ENCODE measurements at places on chromosomes 2 and 18.
A peak's percentile ranks its signal among the peaks of the same experiment; 100 is the strongest.

DNA sequence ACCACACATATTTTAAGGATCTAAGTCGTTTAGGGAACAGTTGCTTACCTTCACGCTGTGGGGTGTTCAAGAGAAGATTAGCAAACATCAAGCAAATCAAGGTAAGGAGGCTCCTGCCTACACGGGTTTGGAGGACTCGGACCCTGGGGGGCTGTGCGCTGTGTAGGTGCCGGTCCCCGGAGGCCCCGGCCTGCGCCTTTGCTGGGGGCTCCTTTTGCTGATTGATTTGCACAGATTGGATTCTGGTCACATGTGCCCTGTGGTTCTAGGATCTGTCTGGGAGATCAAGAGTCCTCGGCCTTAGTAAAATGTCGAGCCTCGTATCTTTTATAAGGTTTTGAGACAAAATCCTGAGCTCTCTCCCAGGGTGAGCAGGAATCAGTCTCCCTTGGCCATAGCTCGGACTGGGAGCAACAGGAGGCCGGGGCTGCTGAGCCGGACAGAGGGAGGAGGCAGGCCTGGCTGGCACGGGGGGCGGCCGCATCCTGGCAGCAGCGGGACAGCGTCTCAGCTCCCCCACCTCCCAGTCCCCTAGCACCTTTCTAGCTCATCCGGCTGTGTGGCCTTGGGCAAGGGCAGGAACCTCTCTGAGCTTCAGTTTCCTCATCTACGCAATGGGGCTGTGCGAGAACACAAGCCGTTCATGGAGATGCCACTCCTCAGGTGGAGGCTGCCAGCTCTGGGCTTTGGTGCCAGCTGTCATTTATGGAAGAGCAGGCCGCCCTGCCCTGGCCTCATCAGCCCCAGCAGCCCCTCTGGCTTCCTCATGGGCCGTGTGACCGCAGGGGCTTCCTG, 147.2 kb downstream of the MBP start:
- no peak for DNase-seq

GRCh38 chr2:179768765-179769164, 92.6 kb downstream of the ZNF385B start:
- peak; percentile 99 for DNase-seq

- DNase-seq = peak; percentile 81
Measured at GRCh38 chr2:12928197-12928774, 211.6 kb downstream of the TRIB2 start.

DNA sequence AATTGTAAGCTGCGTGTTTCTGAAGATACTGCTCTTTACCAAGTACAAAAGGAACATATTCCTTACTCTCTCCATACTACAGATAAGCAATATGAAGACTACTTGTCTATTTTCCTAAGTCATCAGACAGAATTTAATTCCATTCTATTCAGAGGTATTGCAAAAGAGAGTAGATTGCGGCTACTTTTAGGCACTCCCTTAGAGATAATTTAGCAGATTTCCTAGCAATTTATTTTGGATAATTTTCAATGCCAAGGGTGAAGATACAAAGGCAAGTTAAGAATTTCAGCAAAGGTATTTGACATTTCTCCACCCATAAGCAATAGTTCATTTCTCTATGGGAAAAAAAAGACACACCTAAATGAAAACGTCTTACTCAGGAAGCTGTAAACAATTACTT, 161.1 kb downstream of the PDE1A start:
- DNase-seq = no peak

DNA sequence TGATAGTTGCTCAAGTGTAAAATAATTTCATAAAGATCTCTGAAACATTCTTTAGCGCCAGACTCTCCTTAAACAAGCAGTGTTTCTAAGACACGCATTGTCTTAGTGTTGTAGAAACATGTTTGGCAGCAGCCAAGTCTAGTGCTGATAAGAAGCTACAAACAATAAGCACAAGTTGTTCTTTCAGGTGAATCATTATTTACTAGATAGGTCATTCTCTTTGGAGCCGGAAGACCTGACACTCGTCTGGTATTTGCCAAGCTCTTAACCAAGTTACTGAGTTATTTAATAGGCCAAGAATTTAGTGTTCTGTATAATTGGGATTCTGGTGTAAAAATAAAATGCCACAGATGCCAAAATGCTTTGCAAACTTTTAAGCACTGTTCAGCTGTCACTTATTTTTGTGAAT, 852.1 kb downstream of the CPS1 start:
- DNase-seq = peak; percentile 64

DNA sequence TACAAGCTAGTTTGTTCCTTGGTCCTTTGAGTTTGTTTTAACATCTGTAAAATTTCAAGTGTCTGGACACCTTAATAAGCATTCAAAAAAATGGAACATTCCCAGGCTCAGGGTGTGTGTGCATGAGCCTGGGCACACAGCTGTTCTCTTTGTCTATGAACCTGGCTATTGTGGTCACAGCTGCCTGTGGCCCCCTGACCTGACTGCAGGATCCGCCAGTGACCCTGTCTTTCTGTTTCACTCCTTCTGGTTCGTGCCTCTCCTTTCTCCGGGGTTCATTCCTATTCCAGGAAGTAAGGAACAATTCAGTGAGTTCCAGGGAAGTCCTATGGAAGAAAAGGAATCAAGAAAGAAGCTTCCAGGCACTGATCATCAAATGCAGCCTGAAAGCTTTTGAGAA, 35.6 kb downstream of the VWA3B start:
- DNase-seq = no peak

DNA sequence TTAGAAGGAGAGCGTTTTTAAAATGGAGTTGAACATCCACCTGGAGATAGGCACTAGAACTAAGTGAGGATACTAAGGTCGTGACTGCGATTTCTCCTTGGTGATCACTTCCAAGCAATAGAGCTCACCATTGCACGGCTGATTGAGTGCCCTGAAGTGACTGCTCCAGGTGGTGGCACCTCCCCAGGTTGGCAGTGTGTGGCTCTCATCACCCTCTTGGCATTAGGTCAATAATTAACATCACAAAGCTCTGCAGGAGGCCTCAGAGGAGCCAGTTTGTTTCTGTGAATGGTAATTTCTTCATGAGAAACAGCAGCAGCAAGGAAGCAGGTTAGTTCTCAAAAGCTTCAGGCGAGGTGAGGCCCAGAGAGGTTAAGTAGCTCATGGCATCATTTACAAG, 259.6 kb downstream of the CLIP4 start:
- no peak for DNase-seq

DNA sequence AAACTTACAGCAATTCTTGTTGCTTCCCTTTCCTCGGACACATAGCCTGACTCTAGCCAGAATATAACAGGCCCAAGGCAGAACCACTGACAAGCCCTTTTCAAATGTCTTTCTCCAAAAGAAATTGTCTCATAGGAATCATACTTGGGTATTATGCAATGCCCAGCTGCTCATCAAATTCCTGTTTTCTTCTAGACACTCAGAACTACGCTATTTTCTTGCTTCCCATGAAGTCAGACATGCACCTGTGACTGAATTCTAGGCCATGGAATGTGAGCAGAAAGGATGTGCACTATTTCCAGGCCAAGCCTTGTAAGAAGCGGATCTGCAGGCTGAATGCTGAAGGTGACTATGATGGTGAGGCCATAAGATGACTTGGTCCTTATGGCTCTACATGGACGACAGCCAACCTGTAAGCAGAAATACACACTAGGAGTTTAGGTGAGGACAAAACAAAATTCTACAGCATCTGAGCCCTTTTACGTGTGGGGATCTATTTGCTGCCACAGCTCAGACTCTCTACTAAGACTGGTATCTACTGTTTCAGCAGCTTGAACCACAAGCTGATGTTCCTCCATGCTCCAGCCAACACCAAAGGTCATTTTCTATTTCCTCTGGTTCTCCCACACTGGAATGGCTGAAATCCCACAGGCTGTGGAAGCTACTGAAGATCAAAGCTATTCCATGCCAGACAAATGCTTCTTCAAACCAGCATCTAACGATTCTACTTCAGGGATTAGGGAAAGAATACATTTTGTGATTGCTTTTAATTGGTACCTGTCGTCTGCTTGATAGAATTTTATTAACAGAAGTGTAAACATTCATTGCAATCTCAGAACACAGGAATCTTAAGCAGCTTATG, 378.7 kb downstream of the RBM43 start:
- peak; percentile 39 for DNase-seq

DNA sequence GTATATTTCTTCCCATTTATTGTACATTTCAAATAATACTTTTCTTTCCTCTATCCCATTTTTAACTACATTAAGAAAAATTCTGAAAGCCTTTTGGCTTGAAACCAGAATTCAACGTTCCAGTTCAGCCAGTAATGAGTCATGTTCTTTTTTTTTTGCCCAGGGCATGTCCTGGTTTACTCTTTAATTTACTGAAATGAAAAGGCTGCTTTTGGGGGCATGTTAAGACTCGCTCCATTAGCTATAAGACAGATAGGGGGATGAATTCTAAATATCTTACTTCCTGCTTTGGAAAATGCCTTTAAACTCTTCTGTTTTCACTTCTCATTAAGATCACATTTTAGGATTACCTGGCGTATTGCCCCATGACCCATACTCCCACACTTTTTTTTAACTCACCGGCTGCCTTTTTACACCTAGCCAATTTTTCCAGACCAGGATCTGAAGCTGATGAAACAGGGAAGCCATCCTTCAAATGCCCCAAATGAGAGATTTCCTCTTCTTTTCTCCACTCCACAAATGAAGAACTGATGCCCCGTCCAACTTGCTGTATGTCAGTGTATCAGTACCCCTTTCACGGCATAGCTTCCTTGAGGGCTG, 585 bp downstream of the ABCA12 start:
- DNase-seq = peak; percentile 80

DNA sequence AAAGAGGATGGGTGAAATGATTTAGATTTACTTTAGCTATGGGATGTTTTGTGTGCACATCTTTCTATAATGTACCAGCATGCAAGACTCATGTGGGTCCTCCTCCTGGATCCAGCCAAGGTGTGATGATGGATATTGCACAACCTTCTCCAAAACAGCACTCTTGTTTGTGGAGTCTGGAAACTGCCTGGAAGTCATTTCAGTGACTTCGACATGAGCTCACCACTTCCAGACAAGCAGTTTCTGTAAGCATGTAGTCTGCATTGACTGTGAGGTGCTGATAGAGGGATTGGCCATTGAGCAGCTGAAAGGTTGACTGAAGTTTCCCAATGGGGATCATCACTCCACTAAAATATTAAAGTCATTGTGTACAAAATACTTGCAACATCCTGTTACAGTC, 154.0 kb downstream of the TRIB2 start:
- peak; percentile 14 for DNase-seq

DNA sequence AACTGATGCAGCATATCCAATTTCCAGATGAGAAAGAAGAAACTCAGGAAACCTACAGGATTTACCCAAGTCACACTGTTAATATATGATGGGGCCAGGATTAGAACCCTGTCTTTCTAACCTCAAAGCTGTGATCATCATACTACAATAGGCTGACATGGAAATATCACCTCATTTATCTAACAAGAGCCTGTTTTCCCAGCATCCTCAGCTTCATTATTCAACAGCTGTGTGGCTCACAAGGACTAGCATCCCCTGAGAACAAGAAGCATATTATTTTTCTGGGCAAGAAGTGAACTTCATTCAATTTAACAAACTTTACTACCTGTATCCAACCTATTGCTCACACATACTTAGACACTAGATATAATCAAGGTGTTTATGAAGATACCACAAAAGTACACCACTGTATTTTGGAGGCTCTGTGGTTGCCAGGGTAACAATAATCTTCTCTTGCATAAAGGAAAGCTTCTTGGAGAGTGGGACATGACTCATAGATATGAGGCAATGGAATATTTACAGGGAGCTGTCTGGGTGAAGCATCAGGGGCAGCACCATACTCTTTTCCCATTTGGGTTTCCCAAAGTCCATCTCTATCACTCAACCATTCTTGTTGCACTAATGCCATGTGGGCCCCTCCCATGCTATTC, 218.2 kb downstream of the RAD51AP2 start:
- peak; percentile 50 for DNase-seq

GRCh38 chr2:62147610-62148301, 48.2 kb upstream of the B3GNT2 start:
- peak; percentile 87 for DNase-seq

- no peak for DNase-seq
Measured at GRCh38 chr18:75321431-75321830, 106.1 kb downstream of the SMIM21 start.

DNA sequence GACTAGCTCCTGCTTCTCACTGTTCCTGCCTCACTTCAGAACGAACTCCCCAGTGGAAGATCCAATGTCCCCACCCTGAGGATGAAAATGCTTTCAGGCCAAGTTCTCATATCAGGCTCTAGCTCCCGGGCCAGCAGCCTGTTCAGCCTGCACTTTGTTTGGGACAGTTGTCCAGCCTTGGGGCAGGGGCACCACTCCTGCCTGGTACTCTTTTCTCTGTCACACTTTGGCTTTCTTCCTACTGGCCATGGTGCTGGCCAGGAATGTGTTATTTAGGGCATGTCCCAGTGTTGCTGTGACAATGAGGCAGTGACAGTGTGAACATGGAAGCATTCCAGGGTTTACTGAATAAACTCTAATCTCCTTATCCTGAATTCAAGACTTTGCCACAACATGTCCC, 154.1 kb downstream of the GALNT14 start:
- no peak for DNase-seq

DNA sequence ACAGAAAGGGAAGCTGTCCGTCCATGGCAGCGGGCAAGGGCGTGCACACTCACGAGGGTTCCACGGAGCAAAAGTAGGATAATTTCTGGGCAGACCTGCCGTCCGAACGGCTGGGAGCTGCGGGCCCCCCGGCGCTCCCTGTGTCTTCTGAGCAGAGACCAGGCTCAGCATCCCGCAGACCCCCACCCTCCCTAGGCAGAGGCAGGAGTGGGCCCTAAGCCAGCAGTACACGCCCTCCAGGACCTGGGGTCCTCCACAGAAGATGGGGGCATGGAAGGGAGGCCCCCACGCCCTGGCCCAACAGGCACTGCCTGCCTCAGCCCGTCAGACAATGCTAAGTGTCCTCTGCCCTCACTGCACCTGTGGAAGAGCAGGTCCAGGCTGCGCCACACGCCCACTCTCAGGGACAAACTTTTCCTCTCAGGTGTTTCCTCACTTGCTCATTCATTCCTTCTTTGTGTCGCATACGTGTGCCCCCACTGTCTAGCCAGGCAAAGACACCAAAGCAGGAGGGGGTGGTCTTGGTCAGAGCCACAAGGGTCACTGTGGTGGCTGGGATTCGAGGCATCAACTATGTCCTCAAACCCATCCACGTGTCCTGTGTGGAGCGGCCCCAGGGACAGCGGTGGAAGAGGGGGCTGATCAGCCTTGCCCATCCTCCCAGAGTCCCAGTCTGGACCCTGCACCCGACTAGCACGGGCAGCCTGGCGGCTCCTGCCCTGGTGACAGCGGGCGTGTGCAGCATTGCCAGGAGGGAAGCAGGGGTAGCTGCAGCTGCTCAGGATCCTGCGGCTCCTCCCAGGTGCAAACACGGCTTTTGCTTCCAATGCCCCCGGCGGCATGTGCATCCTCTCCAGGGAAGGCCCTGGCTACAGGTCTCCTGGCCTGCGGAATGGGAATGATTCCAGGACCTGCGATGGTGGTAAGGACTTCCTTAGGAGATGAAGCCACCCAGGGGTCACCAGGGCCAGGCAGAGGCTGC, 2.4 kb upstream of the GPC1 start:
- DNase-seq = no peak

GRCh38 chr2:202871300-202872141, at the start of gene ICA1L:
TSS of gene ICA1L (minus strand) at chr2:202871766. CDS start at chr2:202829009, 42,757 bp downstream.
- peak; percentile 45 for DNase-seq

GRCh38 chr18:30177056-30177455, 865.5 kb downstream of the DSC3 start:
- DNase-seq = no peak

Data from fibroblast of the aortic adventitia (primary cell).